ENCODE measurements at places on chromosomes 4 and X.

DNA sequence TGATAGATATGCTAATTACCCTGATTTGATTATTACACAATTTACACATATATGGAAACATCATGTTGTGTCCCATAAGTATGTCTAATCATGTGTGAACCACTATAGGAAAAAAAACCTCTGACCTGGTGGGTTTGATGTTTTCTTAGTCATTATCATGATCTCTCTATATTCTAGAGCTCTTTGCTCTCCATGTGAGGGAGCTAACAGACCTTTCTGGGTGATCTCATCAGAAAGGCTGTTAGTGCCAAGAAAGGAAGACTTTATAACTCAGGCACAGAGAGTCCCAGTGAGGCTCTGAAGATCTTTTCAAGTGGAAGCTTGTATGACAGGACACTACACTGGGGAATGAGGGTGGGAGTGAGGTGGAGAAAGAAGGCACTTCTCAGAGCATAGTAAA is 527.7 kb upstream of the MAGEB2 start:
- DNase-seq: no peak

DNA sequence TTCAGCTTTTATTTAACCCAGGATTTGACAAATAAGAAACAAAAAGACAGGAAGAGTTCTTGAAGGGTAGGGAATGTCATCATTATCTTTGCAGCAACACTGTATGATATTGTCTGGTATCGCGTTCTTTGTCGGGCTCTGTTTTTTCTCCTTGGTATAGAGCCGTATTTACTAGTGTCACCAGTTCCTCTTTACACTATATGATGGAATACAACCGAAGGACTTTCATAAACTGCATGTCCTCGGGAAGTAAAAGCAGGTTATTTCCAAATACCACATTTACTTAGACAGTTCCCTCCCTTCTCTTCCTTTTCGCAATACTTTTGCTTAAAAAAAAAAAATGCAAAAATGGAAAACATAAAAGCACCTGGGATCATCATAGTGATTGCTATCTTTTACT is 96.6 kb upstream of the IL13RA1 start:
- DNase-seq: no peak

DNA sequence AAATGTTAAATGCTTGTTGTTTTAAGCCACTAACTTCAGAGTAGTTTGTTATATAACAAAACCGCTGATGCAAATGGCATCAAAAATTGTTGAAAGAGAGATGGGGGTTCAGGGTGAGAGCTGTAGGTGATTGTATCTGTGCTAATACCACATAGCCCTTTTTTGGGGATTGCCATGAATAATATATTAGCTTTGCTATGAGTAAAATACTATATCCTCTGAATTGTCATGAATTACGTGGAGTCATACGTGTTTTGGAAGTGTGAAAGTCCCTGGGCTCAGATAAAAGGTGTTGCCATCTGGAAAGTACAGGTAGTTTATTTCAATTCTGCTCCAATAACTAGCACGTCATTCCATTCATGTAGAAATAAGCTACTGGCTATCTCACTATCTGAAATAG is 30.6 kb downstream of the DYNLT3 start:
- no peak for DNase-seq

DNA sequence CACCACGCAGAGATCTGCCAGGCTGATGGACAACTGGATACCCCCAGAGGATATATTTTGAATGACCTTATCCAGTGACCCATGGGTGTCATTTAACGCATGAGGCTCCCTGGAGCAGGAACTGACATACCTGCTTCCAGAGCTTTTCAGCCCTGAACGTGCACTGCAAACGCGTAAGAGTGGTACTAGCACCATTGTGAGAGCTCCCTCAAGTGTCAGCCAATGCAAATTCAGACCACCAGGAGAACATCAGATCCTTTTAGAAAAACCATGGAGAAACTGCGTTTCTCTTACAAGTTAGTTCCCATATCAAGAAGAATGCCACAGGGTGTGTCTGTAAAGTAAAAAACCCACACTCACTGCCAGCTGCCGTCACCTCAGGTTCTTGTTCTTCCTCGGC is 7.3 kb downstream of the TREX2 start:
- DNase-seq: no peak

DNA sequence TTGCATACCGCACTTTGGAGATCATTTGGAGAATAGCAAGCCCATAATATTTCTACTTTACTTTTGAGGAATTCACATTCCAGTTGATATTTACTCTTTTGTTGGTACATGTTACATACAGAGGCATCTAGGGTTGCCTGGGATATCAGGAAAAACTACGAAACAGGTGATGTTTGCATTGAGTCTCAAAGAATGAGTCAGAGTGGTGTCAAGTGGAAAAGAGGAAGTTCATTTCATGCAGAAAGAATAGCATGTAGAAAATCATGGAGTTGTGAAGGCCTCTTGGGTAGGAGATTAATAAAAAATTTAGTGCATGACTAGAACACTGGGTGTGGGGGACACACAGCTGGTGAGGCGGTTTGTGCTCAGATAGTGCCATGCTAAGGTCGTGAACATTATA is 33.5 kb upstream of the ELOVL6 start:
- no peak for DNase-seq

DNA sequence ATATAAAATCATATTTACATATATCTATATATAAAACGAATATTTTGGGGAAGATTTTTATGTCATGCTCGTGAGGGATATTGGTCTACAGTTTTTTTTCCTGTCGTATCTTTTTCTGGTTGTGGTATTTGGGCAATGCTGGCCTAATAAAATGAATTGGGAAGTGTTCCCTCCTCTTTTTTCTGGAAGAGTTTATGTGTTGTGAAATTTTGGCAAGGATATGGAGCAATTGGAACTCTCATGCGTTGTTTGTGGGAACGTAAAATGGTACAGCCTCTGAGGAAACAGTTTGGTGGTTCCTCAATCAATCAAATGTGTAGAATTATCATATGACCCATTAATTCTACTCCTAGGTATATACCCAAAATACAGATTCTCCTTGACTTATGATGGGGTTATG is 69.8 kb downstream of the ZNF182 start:
- no peak for DNase-seq

GRCh38 chrX:17944833-17945497 is 83.9 kb upstream of the RAI2 start:
- no peak for DNase-seq

DNA sequence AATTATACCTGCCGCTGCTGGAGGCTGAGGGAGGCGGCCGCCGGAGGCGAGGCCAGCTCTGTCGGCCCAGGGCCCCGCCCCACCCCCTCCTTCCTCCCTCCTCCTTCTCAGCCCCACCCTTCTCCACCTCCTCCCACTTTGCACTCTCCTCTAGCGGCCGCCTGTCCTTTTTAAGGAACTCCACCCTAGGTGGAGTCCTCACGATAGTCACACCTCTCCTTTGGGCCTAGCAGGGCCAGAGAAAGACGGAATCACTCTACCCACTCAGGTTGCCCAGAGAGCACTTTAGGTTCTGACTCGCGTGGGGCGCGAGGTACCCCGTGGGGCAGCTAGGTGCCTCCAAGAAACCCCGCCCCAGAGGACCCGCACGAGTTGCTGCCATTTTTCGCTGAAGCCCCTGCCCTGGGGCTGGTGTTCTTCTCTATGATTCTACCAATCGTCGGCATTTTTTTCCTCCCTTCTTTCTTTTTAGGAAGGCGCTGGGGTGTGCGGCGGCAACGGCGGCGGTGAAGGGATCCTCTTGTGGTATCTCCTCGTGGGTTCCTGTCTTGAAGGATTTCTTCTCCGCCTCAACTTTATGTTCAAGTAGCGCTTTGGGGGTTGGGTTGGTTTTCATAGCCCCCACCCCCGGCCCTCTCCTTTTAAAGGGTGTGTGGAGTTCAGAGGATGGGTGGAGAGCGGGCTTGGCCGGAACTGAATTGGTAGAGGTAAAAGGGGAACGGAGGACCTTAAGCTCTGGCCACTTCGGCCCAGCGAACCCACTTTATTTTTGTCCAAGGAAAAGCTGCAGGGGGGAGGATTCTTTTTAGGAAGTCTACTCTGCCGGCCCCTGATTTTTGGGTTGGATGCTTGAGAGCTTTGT is at the start of gene KLF8:
Gene KLF8, plus strand, starts transcription at position 136 of the 862 bp plus-strand sequence. CDS start 979 bp downstream, outside the sequence.
- DNase-seq: no peak

GRCh38 chr4:73682508-73682907 is 57.9 kb upstream of the CXCL8 start:
- no peak for DNase-seq

- DNase-seq: peak; percentile 13
These were observed at the start of gene AP1AR for GRCh38 chr4:112231779-112232713. Gene AP1AR, plus strand, starts transcription at chr4:112231787. Its CDS starts 305 bp downstream, at chr4:112232092.

- no peak for DNase-seq
These were observed 5.0 kb downstream of the RPL36A start for GRCh38 chrX:101395789-101396188.

DNA sequence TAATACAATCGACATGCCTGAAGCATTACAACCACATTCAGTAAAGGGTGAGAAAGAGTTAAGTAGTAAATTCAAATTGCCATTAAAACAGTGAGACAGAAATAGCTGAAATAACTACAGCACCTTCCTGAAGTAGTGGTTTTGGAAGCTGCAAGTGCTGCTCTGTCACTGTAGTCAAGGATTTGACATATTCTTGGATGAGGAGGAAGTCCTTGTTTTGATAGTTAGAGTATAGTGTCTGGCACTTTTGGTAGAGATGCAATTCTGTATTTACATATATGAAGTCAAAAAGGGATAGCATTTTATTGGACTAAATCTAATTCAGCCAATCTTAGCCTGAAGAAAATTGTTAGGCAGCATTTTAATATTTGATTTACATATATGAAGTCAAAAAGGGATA is 1559.6 kb downstream of the TECRL start:
- DNase-seq: no peak

- no peak for DNase-seq
These were observed 1034.5 kb upstream of the PABPC4L start for GRCh38 chr4:135236048-135236447.

DNA sequence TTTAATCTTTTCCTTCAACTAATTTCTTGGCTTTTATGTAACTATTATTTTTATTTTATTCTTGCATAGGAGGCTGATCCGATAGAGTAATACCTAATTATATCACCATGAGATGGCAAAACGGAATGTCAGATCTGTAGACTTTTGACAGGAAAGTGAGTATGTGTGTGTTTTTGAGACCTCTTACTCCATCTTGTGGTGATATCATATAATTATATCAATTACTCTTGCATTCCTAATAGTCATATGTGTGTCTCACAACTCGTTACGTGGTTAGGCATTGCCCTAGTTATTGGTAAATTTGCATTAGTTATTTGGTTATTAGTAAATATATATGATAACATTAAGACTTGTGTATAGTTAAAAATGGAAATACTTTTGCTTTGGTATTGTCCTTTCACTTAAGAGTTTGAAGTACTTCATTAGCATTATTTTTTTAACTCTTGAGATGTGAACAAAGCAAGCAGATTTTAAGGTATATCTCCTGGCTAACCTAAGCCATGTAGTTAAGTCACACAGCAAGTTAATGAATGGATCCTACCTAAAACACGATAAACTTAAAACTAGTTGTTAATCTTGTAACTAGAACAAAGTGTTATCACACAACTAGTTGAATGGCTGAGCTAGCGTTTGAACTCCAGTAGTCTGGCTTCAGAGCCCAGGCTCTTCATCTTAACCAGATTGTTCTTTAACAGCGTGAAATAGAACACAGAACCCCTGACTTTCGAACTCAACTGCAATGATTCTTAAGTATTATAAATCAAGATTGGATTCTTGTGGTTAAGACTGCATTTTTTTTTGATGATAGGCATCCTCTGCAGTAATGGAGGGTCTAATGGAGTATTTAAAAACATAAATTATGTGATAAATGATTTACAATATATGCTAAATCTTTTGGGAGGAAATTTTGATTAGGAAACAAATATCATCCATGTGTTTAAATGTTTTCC is 67.1 kb downstream of the PGRMC2 start:
- no peak for DNase-seq
